ENCODE measurements at places on chromosomes 1 and 21.

GRCh38 chr1:178145605-178146004 is 51.7 kb downstream of the RASAL2 start:
- no peak for DNase-seq

GRCh38 chr1:90322186-90322585 is 327.3 kb downstream of the ZNF326 start:
- no peak for DNase-seq

DNA sequence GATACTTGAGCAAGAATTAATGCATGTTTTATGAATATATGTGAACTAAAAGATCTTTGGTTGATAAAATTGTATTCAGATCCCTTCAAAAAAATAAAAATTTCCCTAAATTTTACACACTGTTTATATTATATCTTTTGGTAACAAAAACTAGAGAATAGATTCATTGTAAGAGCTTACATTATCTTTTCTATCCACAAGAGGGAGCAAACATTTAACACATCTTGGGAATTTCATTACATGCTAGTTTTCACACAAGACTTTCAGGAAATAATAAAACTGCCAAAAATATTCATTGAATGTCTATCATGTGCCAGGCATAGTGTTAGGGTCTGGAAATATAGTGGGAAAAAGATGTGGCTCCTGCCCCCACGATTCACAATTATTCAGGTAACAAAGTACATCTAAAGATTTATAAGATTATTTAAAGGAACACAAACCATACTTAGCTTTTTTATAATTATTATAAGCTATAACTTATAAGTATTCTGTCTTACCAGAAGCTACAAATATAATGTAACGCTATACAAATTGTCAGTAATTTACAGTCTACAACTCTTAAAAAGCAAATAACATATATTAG is 30.6 kb downstream of the FAF1 start:
- peak; percentile 28 for DNase-seq

DNA sequence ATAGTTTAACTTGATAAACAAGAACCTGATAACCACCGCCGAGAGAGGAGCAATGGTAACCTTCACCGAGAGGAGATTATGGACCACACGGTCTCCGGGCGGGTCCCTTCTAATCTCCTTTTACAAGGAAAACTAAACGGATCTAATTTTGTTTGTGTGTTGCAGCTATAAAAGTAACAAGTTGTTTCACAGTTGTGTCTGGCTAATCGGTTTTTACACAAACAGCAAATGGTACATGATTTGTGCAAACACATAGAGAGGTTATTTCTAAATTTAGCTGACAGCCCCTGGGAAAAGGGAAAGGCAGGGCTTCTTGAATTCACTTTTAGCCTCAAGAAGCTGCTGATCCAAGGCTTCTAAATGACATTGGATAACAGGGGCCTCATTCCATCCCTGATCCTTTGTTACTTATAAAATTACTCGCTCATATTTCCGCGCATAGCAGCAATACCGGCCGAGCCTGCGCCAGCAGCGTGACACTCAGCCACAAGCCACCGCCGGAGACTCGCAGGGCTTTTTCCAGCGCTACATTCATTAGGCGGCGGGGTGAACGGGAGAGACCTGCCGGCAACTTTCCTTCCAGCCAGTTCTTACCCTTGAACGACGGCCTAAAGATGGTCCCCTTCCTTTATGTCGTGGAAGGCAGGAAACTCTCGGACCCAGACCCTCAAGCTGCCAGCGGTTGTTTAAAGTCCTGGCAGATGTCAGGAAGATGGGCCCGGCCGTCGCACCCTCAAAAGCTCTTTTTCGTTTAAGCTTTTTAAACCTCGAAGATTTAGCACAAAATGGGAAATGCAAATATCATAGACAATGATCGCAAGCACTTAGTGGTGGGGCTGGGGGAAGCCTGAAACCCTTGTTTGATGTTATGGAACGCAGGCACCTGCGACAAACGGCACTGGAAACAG is 4.4 kb downstream of the FOXD3 start:
- no peak for DNase-seq

DNA sequence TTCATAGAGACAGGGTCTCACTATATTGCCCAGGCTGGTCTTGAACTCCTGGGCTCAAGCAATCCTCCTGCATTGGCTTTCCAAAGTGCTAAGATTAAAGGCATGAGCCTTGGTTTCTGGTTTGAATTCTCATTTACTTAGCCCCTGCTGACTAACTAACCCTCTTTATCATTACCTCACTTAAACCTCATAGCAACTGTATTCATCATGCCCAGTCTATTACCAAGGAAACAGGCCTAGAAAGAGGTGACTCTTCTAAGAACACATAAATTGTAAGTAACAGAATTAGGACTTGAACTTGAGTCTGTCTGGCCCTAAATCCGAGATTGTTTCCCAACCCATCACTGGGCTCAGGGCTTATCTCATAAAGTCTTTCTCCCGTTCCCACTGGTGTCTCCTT is 44.2 kb downstream of the TMEM53 start:
- no peak for DNase-seq

- no peak for DNase-seq
These were observed 161.5 kb upstream of the LRRC7 start for GRCh38 chr1:69406244-69406643.

GRCh38 chr1:43587594-43587993 is 56.9 kb downstream of the PTPRF start:
- DNase-seq: no peak

DNA sequence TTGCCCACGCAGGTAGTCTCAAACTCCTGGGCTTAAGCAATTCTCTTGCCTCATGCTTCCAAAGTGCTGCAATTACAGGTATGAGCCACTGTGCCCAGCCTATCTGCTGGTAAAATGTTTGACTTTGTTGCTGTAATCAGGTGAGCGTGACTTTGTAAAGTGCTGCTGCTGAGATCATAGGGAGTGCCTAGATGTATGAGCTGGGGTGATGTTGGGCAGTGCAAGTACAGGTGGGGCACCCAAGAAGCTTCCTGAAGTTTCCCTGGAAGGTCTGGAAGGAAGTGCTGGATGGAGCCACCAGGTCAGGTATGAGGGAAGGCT is 43.1 kb downstream of the KIF21B start:
- DNase-seq: no peak

DNA sequence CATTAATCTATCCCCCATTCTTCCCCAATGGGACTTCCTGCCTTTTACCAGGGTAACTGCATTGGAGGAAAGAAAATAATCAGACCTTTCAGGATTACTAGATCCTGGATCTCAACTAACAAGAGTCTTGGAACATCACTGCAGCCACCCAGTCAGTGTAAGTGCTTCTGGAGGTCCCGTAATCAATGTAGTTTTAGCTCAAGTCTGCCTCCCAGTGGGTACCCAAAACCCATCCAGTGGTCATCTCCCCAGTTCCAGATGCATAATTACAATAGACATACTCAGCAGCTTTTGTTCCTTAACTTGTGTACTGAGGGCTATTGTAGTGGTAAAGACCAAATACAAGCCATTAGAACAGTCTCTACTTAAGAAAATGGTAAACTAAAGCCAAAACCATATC is 319.1 kb downstream of the GPATCH2 start:
- no peak for DNase-seq

GRCh38 chr1:244865028-244865371 is 657 bp upstream of the HNRNPU start:
- DNase-seq: peak; percentile 67

- DNase-seq: peak; percentile 40
These were observed 442.6 kb downstream of the DSCAM start for GRCh38 chr21:40404396-40404800.

GRCh38 chr1:12180315-12180714 is 13.5 kb downstream of the TNFRSF1B start:
- no peak for DNase-seq

All from NCI-H2081 (cell line).